ENCODE measurements at places on chromosomes 13 and 19. TPM values are rescaled to one million over a fixed set of nuclear protein-coding genes. Genes with fewer than 3 reads are reported as not detected.

Gene ZNF547
- 1.4 TPM for total RNA-seq

DNA sequence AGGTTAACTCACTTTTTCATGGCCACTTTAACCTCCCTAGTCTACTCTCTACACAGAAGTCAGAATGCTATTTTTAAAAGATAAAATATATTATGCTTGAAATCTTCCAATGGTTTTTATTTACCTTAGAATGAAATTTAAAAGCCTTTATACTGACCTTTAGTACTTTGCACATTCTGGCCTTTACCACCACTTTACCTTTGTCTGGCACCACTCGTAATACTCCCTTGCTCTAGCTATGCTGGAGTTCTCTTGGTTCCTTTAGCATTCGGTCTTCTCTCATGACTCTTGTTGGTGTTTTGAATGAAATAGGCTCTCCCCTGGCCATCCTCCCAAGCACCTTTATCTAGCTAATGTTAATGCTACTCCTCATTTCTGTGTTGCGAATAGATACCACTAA lies 310.8 kb downstream of the GPC5 start:
- no peak for ATAC-seq

Gene CEACAM3
- total RNA-seq, result not detected

GRCh38 chr13:64505336-64505910 lies 2724.7 kb downstream of the PCDH9 start:
- ATAC-seq, result no peak

Gene KLK15
- not detected for total RNA-seq

- ATAC-seq, result peak; percentile 43
These were observed 45.6 kb upstream of the UBE2L5 start for GRCh38 chr13:30376426-30377311.

DNA sequence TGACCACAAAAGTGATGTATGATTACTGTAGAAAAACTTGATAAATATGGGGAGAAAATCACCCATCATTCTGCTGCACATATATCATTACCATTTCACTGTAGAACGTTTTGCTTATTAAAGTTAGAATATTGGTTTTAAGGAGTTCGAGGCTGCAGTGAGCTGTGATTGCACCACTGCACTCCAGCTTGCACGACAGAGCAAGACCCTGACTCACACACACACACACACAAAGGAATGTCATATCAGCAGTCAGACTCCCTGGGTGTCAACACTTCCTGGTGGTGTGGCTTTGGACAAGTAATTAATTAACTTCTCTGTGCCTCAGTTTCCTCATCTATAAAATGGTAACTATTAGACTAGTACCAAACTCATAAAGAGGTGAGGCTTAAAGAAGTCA lies 11.3 kb upstream of the PNMA8A start:
- no peak for ATAC-seq

GRCh38 chr13:112103961-112104880 lies 37.3 kb downstream of the SOX1 start:
- ATAC-seq, result no peak

Gene DLL3
- total RNA-seq, result not detected

DNA sequence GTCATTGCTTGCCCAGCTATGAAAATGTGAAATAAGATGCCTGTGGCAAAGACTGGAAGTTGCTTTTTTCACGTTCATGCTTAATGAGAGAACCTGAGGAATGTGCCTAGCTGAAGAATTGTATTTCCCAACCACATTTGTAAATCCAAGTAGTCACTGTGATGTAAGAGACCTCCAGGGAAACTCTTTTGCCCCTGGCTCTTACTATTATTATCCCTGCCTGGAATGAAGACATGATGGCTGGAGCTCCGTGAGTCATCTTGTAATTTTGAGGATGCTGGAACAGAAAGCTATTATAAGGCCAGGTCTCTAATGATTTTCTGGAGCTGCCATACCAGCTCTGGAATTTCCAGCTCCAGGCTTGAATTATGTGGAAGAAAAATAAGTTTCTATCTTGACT lies 894.3 kb downstream of the DIAPH3 start:
- ATAC-seq, result no peak

DNA sequence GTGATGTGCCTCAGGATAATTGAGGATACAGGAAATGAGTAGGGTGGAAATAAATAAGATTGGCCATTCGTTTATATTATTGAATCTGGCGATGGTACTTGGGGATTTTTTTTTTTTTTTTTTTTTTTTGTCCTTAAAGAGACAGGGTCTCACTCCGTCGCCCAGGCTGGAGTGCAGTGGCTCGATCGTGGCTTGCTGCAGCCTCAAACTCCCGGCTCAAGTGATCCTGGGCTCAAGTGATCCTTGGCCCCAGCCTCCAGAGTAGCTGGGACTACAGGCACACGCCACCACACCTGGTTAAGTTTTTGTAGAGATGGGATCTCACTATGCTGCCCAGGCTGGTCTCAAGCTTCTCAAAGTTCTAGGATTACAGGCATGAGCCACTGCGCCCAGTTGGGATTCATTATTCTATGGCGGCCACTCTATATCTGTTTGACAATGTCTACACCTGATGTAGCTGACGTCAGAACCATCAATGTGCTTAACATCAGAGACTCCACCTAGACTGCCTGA lies 2.7 kb upstream of the MAMSTR start:
- no peak for ATAC-seq

Gene RGL3
- total RNA-seq, result 0.64 TPM

DNA sequence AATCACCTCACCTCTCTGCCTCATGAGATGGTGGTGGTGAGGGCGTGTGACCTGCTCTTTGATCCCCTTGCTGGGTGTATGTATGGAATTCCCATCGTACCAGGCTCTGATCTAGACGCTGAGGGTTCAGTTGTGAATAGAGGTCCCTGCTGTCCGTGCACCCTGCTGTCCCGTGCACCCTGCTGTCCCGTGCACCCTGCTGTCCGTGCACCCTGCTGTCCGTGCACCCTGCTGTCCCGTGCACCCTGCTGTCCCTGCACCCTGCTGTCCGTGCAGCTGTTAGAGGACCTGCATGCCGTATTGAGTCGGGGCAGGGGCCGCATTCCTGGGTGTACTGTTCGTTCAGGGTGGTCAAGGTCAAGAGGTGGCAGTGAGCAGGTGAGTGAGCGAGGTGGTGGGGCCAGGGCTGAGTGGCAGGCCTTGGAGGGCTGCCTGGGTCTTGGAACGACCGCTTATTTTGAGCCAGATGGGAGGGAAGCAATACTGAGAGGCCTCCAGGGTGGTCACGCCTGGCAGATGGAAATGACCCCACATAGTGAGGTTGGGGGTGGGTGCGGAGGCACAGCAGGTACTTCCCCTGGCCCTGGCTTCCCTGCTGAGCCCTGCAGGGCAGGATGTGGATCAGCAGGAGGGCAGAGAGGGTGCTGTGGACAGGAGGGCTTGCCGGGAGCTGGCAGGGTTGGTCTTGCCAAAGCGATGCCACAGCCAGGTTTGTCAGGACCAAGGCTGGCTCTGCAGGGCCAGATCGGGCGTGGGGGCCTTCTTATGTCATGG lies 4.6 kb upstream of the EPN1 start:
- ATAC-seq, result no peak

DNA sequence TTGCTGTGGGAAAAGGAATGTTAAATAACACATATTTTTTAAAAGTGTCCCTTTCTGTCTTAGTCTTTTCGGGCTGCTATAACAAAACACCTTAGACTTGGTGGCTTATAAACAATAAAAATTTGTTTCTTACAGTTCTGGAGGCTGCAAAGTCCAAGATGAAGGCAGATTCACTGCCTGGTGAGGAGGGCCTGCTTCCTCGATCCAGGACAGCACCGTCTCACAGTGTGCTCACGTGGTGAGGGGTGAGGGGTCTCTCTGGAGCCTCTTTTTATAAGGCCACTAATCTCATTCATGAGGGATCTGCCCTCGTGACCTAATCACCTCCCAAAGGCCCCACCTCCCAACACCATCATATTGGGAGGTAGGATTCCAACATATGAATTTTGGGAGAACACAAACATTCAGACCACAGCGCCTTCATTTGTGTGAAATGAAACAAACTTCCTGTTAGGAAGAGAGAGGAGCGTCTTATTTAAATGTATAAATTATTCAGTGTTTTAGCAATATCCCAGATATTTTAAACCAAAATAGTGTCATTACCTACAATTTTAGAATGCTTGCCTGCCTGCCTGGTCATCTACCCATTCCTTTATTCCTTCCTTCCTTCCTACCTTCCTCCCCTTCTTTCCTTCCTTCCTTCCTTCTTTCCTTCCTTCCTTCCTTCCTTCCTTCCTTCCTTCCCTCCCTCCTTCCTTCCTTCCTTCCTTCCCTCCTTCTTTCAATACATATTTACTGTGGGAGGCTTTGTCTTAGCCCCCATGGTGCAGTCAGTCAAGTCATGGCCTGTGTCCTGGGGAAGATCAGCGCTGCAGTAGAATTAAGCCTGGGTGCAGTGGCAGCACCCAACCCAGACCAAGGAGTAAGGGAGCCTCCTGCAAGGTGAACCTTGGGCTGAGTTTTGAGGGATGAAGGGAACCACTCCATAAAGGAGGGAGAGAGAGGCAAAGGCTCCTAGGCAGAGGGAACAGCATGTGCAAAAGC lies 84.2 kb downstream of the TEX26 start:
- ATAC-seq, result no peak

Gene OR7G3
- not detected for total RNA-seq

Gene SRRM5
- 0.12 TPM for total RNA-seq

- peak; percentile 78 for ATAC-seq
These were observed 45.6 kb upstream of the MRI1 start for GRCh38 chr19:13718733-13719132.

DNA sequence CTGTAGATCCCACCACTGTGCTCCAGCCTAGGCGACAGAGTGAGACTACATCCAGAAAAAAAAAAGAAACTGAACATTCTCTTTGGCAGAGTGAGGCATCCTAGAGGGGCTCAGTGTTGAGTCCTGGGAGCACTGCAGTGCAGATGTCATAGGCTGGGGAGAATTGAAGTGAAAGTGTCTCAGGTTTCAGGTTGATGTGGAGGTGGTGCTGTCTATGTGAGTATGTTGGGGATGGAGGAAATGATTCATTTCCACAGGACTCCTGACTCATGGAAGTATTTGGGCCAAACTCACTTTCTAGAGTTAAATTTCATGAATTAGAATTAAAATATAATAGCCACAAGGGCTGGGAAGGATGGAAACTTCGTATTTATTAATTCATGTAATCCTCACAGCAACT lies 134.4 kb upstream of the TSC22D1 start:
- ATAC-seq, result peak; percentile 76

DNA sequence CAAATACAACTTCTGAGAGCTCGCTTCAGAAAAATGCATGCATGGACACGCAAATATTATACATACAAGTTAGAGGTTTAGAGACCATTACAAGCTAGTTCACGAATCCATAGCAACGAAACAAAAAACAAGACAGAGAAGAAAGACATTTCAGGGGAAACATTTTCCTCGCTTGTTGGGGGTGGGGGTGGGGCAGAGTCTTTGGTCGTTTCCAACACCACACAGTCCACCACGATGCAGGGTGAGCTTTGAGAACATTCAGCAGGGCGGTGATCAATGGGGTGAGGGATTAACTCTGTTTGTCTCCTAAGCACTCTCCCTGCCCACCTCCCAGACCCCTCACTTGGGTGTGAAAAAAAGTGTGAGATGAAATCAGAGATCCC lies 651 bp downstream of the OXGR1 start:
- ATAC-seq, result no peak

Gene ZNF709
- 0.52 TPM for total RNA-seq

Gene SGCG
- 0.24 TPM for total RNA-seq

- ATAC-seq, result no peak
These were observed 1.6 kb downstream of the FAM83E start for GRCh38 chr19:48613024-48613851.

Gene SIGLEC8
- total RNA-seq, result not detected

Gene SERP2
- total RNA-seq, result 1.2 TPM

Gene SIGLECL1
- not detected for total RNA-seq

- peak; percentile 57 for ATAC-seq
These were observed at the start of gene KLK5 for GRCh38 chr19:50952910-50953309. Gene KLK5, minus strand, starts transcription at chr19:50953038. Its CDS starts 381 bp downstream, at chr19:50952657.

DNA sequence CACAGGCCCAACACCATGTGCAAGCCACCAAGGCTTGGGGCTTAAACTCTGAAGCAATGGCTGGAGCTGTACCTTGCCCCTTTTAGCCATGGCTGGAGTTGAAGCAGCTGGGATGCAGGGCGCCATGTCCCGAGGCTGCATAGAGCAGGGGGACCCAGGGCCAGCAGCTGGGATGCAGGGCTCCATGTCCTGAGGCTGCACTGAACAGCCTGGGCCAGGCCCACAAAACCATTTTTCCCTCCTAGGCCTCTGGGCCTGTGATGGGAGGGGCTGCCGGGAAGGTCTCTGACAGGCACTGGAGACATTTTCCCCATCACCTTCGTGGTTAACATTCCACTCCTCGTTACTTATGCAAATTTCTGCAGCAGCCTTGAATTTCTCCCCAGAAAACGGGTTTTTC lies 10.8 kb downstream of the TRAPPC2B start:
- no peak for ATAC-seq

Gene PNMA8B
- total RNA-seq, result 0.08 TPM

Gene ZNF667
- 0.76 TPM for total RNA-seq

GRCh38 chr13:35530581-35530980 lies 54.1 kb upstream of the MAB21L1 start:
- no peak for ATAC-seq

DNA sequence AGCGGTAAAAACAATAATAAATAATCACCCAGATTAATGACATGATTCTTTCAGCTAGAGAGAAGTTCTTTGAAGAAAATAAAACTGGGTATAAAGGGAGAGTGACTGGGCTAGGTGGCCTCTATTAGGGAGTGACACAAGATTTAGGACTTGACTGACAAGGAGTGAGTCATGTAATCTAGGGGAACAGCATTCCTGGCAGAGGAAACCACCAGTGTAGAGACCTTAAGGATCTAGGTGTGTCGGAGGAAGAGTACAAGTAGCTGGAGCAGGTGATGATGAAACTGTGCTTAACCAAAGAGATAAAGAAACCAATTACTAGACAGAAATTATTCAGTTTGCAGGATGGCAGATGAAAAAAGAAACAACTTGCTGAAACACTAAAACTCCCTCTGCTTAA lies 248.0 kb downstream of the RFC3 start:
- ATAC-seq, result peak; percentile 99

- peak; percentile 30 for ATAC-seq
These were observed 6.1 kb upstream of the ECH1 start for GRCh38 chr19:38837656-38838121.

DNA sequence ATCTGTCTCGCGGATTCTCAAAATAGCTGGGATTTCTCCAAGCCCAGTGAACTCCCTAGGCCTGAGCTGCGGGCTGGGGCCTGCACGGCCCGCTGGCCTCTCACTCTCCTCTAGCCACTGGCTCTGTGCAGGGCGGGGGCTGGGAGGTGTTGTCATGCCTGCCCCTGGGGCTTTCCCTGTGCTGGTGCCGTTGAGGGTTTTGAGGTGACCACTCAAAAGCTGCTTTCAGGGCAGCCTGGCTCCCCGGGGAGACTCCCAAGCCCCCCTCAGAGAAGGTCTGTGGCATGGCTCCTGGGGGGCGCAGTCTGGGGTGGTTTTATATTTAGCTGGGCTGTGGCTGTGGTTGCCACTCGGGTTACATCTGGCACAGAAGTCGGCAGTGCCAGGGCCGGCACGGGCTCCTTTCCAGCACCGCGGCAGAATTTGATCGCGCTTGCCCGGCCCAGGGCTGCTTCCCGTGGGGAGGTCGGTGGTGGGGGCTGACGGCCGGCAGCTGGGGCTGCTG lies 10.0 kb downstream of the NDUFB7 start:
- peak; percentile 20 for ATAC-seq

GRCh38 chr19:53537521-53538377 lies at the start of gene ZNF331:
Gene ZNF331, plus strand, starts transcription at chr19:53538145. Its CDS starts 31,232 bp downstream, at chr19:53569377.
- ATAC-seq, result peak; percentile 86

Gene IGSF23
- total RNA-seq, result not detected

- ATAC-seq, result no peak
These were observed 40.7 kb upstream of the SPATA13 start for GRCh38 chr13:24119626-24120508.

Data from esophagus mucosa (tissue), 1 donor.